Stimulated activated CD8-positive, alpha-beta memory T cell treated with anti-CD3 and anti-CD28 coated beads, Interleukin-12 subunit alpha, Interleukin-12 subunit beta, amount 100 ng/mL, for 4 hours (primary cell): ENCODE measurements at places on chromosomes 12 and 14.

GRCh38 chr14:98957211-98958047 is 314.6 kb downstream of the BCL11B start:
- DNase-seq = no peak

- DNase-seq = no peak
Measured at GRCh38 chr12:89328151-89329030, 23.9 kb downstream of the DUSP6 start.

DNA sequence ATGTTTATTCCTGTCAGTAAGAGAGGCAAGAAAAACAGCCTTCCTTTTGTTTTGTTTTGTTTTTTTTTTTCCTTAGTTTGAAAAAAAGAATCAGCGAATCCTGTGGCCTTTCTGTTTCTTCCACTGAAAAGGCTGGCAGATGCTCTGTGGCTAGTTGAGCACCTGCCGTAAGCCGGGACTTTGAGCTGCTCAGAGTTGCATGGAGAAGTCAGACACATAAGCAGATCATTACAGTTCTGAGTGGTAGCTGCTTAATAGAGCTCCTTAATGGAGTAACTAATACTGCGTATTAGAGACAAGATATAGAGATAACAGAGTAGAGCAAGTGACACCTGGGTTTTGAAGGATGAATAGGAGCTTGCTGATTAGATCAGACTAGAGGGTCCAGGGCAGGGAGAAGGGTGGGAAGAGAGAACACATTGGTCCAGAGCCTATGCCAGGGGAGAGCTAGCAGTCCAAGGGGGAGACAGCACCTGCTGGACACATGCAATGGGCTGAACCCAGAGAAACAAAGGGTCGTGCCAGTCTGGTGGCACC is 129.4 kb downstream of the TSPAN9 start:
- no peak for DNase-seq

DNA sequence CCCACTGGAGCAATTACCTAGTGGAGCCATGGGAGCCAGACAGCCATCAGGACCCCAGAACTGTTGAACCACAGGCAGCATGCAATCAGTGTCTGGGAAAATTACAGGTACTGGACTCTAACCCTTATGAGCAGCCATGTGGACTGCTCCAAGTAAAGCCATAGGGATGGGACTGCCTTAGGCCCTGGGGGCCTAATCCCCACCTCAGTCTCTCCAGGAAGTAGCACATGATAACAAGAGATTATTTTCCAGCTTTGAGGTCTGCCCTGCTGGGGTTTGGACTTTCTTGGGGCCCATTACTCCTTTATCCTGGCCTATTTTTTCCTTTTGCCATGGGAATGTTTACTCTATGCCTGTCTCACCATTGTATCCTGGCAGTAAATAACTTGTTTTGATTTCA is 226.8 kb downstream of the AEBP2 start:
- no peak for DNase-seq

DNA sequence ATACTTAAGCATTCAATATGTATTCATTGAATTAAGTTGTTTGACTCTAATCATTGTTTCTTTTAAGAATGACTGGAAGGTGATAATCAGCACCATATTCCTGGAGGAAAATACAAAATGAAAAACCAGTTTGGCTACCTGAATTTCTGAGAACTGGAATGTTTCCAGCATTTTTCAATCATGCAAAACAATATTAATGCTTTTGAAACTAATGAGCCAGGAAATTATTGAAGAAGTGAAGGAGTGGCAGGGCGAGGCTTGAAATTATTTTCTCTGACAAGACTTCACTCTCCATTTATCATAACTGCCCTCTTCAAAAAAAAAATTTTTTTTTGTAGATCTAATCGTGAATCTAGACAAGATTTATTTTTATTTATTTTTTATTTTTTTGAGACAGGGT is 19.0 kb downstream of the TMEM19 start:
- DNase-seq = no peak

DNA sequence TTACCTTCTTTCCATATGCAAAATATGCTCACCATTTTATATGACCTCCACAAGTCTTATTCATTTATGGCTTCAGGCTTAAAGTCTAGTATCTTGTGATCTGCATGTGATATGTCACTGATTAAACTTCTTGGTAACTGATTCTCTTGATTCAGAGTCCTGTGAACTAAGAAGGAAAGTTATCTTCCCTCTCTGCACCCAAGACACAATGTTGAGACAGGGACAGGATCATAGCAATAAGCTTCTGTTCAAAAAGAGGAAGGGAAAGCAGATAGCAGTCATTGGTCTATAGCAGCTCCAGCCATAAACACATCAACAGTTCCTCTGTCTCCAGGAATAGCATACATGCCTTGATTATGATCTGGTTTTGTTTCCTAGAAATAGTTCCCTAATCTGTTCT is 103.1 kb downstream of the UNC79 start:
- no peak for DNase-seq

DNA sequence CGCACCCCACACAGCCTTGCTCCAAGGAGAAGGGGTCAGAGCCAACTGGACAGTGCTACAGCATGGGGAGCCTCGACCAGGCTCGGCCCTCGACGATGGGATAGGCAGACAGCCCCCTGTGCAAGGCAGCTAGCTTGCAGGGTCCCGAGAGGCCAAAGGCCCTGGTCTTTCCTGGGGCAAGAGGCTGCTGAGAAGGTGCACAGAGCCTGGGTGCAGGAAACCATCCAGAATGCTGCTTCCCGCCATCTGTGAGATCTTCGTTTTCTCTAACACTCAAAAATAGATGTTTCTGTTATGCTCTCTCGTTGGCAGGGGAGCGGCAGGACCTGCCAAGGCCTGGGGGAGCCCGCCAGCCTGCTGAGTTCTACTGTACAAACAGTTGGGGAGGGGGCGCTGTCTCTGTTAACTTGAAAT is 168.0 kb upstream of the RTL1 start:
- DNase-seq = no peak

DNA sequence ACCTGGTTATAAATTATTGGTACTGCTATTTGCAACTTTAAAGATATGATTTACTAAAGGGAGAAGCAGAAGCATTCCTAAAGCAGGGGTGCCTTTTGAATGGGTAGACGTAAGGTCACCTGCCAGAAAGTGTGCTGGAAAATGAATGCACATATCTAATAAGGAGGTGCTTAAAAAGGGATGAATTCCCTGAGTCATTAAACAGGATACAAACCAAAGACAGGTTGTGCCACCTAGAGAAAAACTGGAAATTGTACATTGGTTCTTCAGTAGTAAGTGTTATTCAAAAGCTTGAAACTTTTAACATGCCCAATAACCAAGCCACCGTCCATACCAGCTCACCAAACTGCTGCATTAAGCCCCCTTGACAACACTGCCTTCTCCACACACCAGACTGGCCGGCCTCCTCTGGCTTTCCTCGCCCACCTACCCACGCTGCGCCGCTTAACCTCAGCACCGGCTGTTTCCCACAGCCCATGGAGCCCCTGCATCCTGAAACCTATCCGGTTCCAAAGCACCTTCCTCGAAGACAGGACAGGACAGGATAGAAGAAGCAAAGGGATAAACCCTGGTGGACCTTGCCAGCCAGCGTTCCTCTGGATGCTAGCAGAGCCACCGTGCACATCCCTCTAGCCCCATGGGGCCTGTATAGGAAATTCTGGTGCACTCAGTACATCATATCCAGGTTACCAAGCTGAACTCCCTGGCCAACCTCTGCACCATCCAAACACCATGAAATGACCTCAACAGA is 201.5 kb upstream of the CAND1 start:
- DNase-seq = no peak
